Effector CD8-positive, alpha-beta T cell (primary cell): ENCODE measurements at places on chromosomes 3 and 15.

GRCh38 chr3:175662815-175663214 lies 803.7 kb downstream of the NAALADL2 start:
- DNase-seq = no peak

DNA sequence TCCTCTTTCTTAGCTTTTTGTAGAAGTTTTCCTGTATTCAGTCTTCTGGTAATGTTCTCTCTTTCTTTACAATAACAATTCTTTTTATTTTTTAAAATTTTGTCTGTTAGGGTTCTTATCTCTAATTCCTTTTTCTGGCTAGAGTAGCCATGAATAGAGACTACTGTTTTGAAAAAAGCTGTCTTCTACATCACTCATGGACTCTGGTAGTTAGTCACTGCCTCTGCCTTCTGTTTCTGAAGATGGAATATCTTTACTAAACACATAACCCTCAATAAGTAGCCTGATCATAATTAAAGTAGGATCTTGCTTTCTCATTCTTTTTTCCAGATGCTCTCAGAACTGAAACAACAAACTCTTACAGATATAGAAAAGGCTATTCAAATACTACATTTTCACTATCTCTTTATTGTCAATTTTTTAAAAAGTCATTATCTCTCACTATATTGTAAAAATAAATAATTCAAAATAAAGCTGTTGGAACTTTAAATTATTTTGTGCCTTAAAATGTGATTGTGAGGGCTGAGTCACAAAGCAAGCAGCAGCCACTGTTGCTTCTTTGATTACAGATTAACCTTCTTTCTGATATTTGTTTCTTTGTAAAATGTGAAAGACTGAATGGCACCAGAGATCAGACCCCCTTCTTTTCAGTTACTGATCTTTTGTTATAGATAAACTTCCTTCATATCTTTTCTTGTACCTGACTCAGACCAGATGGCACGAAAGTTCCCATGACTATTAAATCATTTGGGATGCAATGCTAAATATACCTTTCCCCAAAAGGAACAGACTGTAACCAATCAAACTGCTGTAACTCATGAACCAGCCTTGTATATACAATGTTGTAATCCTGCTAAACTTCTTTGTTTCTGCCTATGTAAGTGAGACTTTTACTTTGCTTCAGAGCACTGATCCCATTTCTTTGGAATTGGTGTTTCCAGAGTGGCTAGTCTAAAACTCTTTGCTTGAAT lies 1159.5 kb downstream of the IGSF11 start:
- DNase-seq = no peak

- no peak for DNase-seq
These were observed 307.9 kb upstream of the RBMS3 start for GRCh38 chr3:28972921-28973320.

DNA sequence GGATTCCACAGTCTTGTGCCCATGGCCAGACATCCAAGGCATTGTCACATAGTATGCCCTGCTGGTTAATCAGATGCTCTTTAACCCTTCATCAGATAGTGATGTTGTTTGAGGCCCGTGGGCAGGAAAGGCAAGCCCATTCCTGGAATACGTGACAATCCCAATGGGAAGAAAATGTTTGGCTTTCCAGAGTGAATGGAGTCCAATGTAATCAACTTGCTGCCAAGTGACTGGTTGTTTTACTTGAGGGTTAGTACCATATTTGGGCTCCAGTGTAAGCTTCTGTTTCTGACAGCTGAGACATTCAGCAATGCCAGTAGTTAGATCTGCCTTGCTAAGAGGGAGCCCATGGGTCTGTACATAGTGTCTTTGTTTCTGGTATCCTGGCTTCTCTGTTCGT lies 31.3 kb downstream of the RPL39L start:
- DNase-seq = no peak

DNA sequence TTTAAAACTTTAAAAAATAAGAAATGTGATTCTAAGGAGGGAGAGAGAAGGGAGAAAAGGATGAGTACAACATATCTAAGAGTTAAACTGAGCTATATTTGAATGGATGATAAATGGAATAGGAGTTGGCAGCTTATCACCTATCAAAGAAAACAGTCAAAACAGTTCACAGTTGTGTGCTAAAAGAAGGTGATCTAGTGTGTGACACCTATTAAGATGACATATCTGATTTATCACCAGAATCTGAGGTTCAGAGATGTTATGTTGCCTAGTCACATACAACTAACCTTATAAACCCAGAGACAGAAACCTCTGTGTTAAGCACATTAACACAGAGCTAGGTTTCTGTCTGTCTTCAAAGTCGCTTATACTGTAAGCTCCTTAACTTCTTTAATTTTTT lies 3.0 kb downstream of the ATP13A3 start:
- DNase-seq = no peak

GRCh38 chr3:48820612-48821324 lies 26.9 kb downstream of the PRKAR2A start:
- no peak for DNase-seq

GRCh38 chr3:83233715-83234114 lies 1472.3 kb upstream of the GBE1 start:
- DNase-seq = no peak

DNA sequence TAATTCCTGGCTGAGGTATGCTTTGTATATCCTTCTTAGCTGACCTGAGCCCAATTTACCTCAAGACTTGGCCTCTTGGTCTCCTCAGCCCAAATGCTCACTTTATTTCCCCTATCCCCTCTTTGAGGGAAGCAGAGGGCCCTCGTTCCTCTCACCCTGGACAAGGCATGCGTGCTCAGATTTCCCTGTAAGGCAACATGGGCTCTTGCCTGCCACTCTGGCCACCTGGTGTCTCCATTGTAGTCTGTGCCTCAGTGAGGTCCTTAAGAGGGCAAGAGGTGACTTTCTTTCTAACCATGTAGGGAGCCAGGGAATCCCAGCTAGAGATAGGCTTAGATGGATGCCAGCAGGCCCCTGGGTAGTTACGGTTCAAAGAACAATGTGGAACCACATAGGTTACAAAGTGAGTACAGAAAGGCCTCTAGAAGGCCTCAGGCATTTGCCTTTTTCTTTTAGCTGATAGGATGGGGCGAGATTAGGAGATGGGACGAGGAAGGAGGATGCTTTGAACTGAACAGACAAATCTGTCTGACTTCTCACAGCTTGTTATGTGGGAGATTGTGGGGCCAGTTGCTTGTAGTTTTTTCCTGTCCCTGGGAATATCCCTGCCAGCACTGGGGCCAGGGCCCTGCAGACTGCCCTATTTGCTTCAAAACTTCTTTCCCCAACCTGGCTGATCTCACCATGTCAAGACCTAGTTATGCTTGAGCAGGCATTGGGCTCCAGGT lies 1.1 kb upstream of the INTS14 start:
- no peak for DNase-seq

GRCh38 chr3:89042236-89042835 lies 65.1 kb upstream of the EPHA3 start:
- DNase-seq = no peak

DNA sequence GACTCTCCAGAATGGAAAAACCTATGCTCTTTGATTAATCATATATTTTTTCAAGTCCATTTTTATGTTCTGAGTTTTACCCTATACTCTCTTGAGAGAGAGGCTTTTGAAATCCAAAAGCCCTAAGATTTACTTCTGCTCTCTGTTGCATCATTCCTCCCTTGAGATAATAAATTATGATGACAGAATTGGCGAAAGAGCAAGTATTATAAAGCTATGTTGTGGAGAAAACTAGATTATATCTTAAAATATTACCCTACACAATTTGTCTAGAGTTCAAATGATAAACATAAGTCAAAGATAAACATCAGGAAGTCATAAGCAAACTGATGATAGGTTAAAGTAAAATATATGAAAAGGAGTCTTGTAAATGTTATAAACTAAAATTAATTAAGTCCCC lies 293.4 kb upstream of the MME start:
- DNase-seq = no peak

- DNase-seq = no peak
These were observed 70.0 kb upstream of the WDR72 start for GRCh38 chr15:53829471-53829870.

- DNase-seq = no peak
These were observed 1.5 kb upstream of the IDH2 start for GRCh38 chr15:90103701-90104329.

GRCh38 chr3:62375655-62376453 lies 2.5 kb upstream of the FEZF2 start:
- DNase-seq = no peak

- no peak for DNase-seq
These were observed 19.5 kb upstream of the IFT57 start for GRCh38 chr3:108241721-108242120.

- no peak for DNase-seq
These were observed 45.4 kb upstream of the TSC22D2 start for GRCh38 chr3:150362515-150363302.
